ENCODE measurements at places on chromosomes 11 and 22.

GRCh38 chr11:62830904-62831519 lies 839 bp downstream of the STX5 start:
- peak overlapping the region; percentile 99 for H3K27ac ChIP-seq
- no peaks in the 10 kb centered on the region for H3K27me3 ChIP-seq
- no peak for DNase-seq
- H3K36me3 ChIP-seq = peaks cover 52% of the 10 kb centered on the region

DNA sequence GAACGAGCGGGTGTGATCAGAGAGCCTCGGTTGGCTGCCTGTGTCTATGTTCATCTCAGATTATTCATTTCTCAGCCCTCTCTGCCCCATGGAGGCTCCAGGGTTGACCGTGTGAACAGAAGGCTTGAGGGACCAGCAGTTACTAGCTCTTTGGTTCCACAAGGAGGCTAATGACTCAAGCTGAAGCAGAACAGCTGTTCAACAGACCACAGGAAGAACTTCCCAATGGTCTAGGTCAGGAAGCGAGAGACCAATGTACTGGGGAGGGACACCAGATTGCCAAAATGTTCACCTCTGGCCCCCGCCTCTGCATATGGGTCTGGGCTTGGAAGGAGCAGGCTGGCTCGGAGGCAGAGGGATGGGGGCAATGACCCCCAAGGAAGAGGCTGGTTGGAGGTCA lies 14.7 kb upstream of the PDE2A start:
- DNase-seq = no peak
- H3K27ac ChIP-seq = no peak overlapping the region
- no peaks in the 10 kb centered on the region for H3K27me3 ChIP-seq
- no peaks in the 10 kb centered on the region for H3K4me1 ChIP-seq
- H3K36me3 ChIP-seq = peaks cover 38% of the 10 kb centered on the region

DNA sequence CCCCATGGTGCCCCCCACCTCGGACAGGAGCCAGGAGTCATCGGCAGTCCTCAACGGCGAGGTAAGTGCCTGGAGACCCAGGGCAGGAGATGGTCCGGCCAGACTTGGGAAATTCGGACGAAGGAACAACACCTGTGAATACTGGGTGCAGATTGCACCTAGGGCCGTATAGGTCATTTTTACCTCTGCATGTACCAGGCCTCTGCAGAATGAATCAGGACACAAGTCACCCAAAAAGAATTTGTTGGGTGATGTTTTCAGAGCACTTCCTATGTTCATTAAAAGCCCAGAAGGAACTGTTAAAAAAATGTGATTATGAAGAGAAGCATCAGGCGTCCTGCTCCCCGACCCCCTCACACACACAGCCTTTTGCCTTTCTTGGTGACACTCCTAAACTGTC lies 93.9 kb downstream of the C11orf91 start:
- no peak overlapping the region for H3K4me3 ChIP-seq
- H3K4me1 ChIP-seq = no peaks in the 10 kb centered on the region
- H3K27ac ChIP-seq = no peak overlapping the region
- no peaks in the 10 kb centered on the region for H3K36me3 ChIP-seq
- DNase-seq = no peak

DNA sequence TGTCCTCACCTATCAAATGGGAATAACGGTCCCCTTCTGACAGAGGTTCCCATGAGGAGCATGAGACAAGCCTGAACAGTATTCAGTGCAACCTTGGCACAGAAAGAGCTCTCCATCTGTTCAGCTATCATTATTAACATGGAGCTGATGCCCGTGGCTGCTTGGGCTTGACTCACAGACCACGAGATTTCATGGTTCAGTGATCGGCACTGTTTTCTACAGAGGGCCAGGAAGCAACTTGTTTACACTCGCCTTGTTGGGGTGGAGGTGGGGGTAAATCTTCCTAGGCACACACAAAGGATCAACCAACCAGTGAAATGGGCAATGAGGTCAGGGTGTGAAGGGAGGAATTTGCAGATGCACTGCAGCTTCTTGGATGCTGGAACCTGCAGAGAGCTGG lies 88.2 kb downstream of the CWC15 start:
- H3K27ac ChIP-seq = no peak overlapping the region
- H3K36me3 ChIP-seq = peaks cover 29% of the 10 kb centered on the region
- H3K4me3 ChIP-seq = no peak overlapping the region
- H3K4me1 ChIP-seq = peaks cover 3% of the 10 kb centered on the region
- no peaks in the 10 kb centered on the region for H3K27me3 ChIP-seq
